ENCODE measurements at places on chromosomes 16 and 17.
A peak's percentile ranks its signal among the peaks of the same experiment; 100 is the strongest.

DNA sequence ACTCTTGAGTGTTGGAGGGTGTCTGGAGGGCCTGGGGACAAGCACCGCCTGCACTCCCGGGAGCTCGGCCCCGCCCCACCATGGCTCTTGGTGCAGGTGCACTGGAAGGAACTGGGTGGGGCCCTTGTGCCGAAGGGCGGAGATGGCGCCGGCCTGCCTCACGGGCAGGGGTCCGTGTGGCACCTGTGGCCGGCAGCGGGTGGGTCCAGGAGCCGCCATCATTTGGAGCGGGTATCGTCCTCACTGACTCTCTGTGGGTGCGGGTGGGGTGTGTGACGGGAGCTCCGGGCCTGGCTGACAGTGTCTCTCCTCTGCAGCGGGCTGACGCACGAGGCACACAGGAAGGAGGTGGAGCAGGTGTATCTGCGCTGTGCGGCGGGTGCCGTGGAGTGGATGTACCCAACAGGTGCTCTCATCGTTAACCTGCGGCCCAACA is 5.2 kb downstream of the METRNL start:
- DNase-seq: no peak

- no peak for DNase-seq
Observed at GRCh38 chr17:2904135-2904534, 107.9 kb downstream of the RAP1GAP2 start.

DNA sequence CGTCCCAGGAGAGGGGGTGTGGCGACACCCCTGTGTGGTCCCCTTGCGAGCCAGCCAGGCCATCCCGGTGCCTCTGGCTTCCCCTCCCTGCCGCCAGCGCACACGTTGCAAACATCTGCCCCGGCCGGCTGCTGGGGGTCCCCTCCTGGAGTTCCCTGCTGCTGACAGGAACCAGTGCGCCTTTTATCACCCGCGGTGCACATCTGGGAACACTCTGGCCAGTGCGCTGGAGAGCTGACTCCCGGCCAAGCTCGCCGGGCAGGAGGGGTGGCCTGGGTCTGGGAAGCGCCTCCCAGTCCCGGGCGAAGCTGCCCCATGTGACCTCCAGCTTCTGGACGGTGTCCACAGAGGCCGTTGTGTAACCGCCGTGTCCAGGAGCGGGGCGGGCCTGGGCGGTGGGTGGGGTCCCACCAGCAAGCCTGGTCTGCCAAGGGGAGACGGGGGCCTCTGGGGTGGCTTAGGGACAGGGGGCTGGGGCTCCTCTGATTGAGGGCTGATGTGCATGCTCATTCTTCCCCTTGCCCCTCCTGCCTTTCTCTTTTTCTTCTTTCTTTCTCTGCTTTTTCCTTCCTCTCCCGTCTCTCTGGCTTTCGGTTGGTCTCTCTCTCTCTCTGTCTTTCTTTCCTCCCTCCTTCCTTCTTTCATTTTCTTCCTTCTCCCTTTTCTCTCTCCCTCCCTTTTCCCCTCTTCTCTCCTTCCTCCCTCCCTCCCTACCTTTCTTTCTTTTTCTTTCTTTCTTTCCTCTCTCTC is 25.2 kb upstream of the CIBAR2 start:
- no peak for DNase-seq

DNA sequence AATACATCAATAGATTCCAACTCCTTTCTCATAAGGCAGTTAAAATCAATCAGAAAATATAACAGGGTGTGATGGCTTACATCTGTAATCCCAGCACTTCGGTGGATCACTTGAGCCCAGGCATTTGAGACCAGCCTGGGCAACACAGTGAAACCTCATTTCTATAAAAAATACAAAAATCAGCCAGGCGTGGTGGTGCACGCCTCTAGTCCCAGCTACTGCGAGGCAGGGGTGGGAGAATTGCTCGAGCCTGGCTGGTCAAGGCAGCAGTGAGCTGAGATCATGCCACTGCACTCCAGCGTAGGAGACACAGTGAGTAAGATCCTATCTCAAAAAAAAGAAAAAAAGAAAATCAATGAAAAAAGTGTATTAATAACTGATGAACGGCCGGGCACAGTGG is 258.6 kb downstream of the NTN1 start:
- DNase-seq: no peak

DNA sequence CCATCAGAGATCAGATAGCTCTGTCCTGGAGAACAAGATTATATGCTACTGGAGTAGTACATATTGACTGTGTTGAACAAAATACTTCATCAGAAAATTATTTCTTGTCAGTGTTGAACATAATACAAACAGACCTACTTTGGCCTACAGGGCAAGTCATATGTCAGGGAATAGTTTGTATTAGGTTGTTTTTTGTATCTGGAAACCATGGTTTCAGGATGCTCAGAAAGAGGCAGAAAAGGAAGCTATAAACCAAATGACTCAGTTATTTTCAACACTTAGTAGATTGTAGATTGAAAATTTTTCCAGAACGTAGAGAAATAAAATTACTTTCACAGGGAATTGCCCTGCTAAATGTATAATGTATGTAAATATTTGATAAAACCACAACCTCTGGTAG is 198.4 kb downstream of the CYB561 start:
- no peak for DNase-seq

- DNase-seq: no peak
Observed at GRCh38 chr17:63675607-63676546, 24.0 kb downstream of the LIMD2 start.

- peak; percentile 93 for DNase-seq
Observed at GRCh38 chr16:29900102-29900887, at the start of gene ASPHD1. Gene ASPHD1 (plus strand): TSS chr16:29900488. CDS start chr16:29900972, 484 bp downstream.

GRCh38 chr17:58996968-58997367 is 109.7 kb downstream of the TRIM37 start:
- no peak for DNase-seq

- peak; percentile 38 for DNase-seq
Observed at GRCh38 chr17:60599220-60599619, 773 bp upstream of the PPM1D start.

DNA sequence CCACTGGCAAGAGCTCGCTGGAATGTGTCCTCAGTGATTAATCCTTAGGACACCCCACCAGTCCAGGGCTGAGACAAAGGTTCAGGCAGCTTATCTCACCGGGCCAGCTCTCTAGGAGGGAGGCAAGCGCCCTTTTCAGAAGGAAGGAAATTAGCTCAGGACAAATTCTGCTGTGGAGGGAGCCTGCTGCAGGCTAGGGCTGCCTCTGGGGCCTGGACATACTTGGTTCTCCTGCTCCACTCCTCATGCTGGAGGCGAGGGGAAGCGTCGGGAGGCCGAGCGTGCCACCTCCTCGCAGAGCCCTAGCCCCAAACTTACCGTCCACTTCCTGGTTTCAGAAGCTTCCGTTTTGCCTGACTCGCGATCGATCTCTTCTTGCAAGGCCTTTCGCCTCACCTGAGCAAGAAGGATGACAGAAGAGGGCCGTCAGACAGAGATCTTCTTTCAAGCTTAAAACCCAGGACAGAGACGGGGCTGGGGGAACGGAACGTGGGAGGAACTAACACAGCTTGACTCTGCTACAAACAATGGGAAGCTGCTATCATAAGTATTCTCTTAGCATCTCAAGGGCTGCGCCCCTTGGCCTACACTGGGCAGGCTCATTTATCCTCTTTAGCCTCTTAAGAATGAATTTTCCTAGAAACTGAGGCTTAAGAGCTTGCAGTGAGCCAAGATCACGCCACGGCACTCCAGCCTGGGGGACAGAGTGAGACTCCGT is 7.7 kb downstream of the KNOP1 start:
- DNase-seq: no peak

- no peak for DNase-seq
Observed at GRCh38 chr17:74924250-74924948, at the start of gene OTOP2. Gene OTOP2 (plus strand): TSS chr17:74924273. CDS start chr17:74924633, 360 bp downstream.

DNA sequence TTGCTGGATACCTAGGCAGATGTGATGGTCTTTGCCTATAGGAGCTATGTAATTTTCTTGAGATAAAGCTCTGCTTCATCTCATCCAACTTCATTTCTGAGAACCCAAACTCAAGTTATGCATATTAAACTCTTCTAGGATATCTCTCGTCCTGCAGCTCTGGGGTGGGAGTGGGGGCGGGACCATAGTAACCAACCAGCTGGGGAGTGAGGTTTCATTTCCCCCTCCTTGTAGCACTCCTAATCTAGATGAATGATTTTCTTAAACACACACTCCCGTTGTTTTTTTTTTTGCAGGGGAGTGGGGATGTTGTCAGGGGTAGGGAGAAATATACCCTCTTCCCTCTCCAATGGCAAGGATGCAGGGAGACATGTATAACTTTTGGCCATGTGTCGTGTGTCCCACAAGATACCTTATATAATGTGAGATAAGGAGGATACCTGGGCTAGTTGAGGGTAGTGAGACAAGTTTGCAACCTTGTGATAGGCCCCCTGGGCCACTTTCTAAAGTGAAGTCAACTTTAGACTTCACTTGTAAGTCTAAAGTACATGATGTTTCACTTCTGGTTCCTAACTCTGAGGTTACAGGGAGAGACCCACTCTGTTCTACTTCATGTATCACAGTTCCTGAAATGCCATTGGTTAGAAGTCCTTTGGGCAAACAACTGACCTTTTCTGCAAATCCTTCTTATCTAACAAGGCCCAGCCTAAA is 10.5 kb upstream of the HEATR6 start:
- DNase-seq: no peak

GRCh38 chr17:19987897-19988296 is 10.3 kb upstream of the AKAP10 start:
- DNase-seq: no peak

DNA sequence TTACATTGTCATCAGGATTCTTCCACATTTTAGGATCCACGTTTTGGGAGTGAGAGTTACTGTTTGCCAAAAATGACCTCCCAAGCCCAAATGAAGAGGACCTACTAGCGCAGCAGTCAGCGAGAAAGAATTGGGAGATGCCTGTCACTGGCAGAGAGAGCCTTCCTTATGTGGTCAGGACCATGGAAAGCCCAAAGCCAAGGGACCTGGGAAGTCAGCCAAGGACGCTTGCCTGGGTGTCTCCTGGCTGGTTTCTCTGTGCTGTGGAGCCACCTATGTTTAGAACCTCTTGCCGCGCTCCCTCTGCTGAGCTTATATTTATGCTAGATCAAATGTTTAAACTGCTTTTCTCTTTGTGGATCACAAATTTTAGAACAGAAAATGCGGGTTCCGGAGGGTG is 24.9 kb upstream of the RHBDL3 start:
- DNase-seq: no peak

GRCh38 chr16:4536391-4537106 is 2.0 kb downstream of the CDIP1 start:
- DNase-seq: no peak

DNA sequence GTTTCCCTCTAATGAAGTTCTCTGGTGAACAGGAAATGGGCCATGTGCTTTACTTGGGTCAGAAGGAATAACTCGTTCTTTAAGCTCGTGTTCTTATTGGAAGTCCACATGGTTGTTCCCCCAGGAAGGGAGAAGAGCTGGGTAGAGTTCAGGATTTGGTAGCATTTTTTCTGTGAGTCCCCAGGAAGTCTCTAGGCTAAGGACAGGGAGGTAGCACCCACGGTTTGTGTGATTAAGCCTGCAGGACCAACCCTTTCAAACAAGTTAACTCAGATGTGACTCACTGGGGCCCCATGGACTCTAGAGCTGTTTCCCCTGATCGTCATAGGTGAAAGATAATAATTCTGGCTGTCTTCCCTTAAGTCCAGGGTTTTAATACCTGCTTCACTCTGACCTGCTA is 16.4 kb downstream of the SAP30BP start:
- DNase-seq: no peak

DNA sequence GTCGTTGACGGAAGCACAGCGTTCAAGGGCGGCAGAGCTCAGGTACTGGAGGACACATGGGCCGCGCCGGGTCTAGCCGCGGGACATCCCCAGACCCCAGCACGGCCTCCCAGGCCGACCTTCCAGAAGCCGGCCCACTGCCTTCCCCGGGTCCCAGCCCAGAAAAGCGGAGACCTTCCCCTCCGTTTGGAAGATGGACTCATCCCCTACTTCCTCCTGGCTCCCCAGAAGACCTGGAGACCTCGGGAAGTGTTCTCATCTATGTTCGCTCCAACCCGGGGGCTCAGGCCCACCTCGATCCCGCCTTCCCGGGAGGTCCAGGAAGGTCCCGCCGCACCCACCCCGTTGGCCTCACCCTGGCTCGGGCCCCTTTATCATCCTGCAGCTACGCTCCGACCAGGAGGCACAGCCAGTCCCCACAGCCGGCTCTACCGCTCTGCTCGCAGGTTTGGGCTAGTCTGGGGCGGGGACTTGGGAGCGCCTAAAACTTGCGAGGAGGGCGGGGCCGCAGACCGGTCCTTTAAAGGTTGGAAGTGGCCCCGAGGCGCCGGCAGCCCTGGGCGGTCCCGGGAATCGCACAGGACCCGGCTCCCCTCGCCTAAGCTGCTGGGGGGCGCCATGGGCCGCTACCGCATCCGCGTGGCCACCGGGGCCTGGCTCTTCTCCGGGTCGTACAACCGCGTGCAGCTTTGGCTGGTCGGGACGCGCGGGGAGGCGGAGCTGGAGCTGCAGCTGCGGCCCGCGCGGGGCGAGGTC is at the start of gene ALOX12:
Gene ALOX12 (plus strand): TSS at position 550 of the 756 bp plus-strand sequence. CDS start 69 bp downstream, at position 619.
- no peak for DNase-seq

DNA sequence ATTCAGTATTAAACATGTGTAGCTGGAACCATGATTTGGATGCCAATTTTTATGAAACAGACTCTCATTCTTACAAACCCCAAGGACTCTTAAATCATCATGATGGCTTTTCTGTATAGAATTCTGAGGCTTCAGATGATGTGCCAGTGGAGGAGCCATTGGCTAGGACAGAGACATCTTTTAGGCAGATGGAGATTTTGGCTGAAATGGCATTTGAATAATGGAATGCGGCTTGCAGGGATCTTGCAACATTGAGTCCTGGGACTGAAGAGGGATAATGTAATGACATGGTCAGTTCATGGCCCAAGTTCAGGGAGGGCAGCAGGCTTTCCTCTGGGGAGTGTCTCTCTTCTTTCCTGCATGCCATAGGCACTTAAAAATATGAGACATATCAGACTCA is 172.4 kb downstream of the ABCA8 start:
- DNase-seq: no peak

Measured in GM13977 (cell line).